ENCODE measurements at places on chromosomes 1 and 21.

- DNase-seq = peak; percentile 13
Measured at GRCh38 chr1:78520216-78520615, 29.4 kb downstream of the PTGFR start.

GRCh38 chr1:203089651-203090045, 3.8 kb upstream of the MYOG start:
- no peak for DNase-seq

GRCh38 chr1:244010191-244010590, 40.9 kb upstream of the ZBTB18 start:
- no peak for DNase-seq

DNA sequence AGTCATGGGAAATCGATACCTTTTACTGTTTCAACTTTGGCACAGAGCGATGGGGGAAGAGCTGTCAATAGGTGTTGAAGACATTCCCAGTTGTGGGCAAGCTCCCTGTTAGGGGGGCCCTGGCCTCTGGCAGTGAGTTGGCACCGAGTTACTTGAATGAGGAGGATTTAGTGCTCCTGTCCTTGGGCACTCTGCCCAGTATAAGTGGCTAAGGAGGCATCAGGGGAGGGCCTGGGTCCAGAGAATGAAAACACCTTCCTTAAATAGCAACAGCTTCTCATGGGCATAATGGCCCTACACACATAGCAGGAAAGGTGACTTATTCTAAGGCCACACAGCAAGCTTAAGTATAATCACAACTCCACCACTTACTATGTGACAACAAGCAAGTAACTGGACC, 664.4 kb downstream of the PTPRU start:
- no peak for DNase-seq

GRCh38 chr21:29064850-29065481, 8.5 kb downstream of the CCT8 start:
- no peak for DNase-seq

DNA sequence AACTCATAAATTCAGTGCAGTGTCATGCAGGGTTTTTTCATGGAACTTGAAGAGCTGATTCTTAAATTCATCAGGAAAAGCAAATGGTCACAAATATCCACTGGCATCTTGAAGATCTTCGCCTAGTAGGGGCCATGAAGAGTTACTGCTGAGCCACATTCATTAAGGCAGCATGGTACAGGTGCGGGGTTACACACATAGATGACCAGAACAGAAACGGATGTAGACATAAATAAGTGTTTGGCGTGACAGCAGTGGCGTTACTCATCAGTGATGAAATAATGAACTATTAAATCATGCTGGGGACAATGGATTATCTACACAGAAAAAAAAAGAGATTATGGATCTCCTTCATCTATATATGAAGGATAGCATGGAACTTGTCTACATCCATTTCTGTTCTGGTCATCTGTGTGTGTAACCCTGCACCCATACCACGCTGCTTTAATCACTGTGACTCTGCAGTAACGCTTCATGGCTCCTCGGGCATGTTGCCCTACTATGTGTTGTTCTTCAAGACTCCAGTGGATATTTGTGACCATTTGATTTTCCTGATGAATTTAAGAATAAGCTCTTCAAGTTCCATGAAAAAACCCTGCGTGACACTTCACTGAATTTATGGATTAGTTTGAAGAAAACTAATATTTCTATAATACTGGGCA, 161.3 kb downstream of the GALNT2 start:
- DNase-seq = no peak

DNA sequence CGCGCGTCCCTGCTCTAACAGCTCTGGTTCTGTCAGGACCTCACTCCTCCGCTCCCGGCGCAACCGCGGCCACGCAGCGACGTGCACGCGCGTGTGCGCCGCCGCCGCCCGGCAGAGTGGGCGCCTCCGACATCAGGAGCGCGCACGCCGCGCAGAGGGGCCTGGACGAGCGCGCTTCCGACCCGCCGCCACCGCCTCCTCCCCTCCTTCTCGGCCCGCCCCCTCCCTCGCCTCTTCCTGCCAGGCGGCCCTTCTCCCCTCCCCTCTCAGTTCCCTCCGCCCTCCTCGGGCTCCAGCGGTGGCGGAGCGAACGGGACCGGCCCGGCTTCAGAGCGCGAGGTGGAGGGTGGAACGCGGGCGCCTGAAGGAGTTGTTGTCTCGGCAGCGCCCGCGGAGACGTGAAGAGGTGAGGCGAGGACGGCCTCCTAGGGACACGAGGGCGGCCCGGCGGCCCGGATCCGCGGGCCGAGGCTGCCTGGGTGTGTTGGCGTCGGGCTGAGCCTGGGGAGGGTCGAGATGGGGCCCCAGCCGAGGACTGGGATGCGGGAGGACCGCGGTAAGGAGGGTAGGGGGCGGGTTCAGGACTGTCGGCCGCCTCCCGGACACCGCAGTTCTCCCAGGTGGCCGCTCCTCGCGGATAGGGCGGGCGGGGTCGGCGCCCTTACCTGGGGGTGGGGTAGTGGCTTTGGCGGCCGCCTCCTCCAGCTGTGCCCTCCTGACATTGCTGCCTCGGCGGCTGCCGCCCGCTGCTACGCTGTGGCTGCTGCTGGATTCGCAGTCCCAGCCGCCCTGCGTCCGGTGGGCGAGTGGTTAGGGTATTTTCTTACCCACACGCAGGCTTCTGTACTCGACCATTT, at the start of gene RABGAP1L:
Gene RABGAP1L (plus strand): TSS at position 269 of the 857 bp plus-strand sequence.
- DNase-seq = peak; percentile 98

- no peak for DNase-seq
Measured at GRCh38 chr1:217281332-217281731, 349.6 kb downstream of the GPATCH2 start.

DNA sequence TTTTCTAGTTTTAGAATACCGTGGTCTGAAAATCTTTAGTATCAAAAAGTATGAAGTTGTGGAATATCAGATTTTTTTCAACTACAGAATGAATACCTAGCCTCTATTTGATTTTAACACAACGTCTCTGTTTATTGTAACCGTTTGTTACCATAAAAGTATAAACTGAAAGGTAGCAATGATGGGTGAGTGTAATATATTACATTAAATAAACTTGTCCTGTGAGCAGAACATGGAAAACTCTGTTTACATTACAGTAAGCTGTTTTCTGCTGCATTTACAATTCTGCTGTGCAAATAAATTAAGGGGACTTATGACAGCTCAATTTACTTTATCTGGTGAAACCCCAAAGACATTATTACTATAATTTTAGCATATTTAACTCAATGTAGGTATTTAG, 62.5 kb downstream of the CHRM3 start:
- no peak for DNase-seq

DNA sequence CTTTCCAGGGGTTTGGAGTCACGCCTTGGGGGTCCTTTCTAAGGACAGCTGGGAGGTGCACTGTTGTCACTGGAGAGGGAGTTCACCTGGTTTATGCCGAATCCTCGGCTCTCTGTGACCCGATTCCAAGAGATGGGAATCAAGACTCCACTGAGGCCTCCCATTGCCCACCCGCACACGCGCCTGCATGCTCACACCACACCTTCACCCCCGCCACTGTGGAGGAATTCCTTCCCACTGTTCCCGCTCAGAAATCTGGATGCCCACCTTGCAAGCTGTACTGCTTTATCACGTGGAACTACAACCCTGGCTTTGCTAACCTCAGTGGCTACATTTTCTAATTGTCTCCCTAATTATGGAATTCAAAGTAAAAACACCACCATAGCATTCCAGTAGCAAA, 29.2 kb downstream of the PGBD5 start:
- no peak for DNase-seq

DNA sequence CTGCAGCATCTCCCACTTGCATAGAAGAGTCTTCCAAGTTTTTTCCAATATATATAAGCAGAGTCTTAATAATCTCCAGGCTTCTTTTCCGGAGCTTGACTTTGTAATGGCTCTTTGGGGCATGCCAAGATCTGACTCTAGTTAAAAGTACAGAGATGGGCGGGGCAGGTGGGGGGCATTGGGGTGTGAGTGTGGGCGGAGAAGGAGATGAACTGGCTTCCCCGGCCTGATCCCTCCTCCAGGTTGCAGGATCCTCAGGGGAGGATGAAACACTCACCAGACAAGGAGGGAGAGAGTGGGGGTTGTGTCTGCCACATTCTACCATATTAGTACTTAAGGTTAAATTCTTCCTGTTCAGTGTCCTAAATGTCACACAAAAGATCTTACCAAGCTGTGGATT, 23.0 kb downstream of the S100A10 start:
- DNase-seq = no peak
